ENCODE measurements at places on chromosomes 5 and 9.

DNA sequence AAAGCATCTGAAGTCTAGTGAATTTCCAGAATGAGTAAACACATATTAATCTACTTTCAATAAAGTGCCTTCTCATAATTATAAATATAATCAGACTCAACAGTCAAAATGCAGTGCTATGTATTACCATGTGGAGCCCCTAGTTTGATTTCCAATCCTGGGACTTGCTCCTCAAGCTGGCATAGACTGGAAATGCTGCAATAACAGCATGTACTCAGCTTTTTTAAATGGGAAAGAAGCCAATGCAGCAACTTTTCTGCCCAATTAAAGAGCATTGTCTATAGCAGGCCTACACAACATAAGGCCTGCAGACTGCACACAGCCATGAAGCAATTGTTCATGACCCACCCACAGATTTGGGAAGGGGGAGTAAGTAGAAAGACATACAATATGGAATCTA lies 103.2 kb downstream of the NR2F1-AS1 start:
- no peaks in the 10 kb centered on the region for H3K36me3 ChIP-seq
- H3K27ac ChIP-seq, result no peak overlapping the region
- no peak overlapping the region for H3K4me3 ChIP-seq
- no peaks in the 10 kb centered on the region for H3K4me1 ChIP-seq

DNA sequence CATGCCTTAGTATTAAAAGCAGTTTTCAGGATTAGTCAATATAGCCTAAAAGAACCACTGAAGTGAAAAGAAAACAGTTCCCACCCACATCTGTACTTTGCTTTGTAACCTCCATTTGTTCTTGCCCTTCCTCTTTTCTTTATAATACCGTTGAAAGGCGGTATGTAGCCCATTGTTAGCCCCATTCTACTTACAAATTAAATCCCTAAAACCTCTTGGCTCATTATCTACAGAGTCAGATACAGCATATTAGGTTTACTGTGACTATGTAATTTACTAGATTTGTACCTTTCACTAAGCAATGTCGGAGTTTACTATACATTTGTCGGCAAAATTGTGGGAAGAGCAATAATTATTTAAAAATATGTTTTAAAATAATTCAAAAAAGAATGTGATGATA lies 17.3 kb downstream of the ALDH1A1 start:
- H3K4me1 ChIP-seq, result no peaks in the 10 kb centered on the region
- no peak for DNase-seq
- no peaks in the 10 kb centered on the region for H3K36me3 ChIP-seq
- no peaks in the 10 kb centered on the region for H3K27me3 ChIP-seq
- H3K4me3 ChIP-seq, result no peak overlapping the region
- no peak overlapping the region for H3K27ac ChIP-seq

DNA sequence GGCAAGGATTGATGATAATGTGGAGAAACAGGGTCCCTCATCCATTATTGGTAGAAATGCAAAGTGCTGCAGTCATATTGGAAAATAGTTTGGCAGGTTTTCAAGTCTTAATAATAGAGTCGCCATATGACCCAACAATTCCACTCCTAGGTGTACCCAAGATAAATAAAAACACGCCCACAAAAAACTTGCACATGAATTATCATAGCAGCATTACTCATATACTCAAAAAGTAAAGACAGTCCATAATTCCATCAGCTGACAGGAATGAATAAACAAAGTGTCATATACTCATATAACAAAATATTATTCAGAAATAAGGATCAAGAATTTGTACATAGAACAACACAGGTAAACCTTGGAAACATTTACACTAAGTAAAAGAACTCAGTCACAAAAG lies 242.9 kb upstream of the FTMT start:
- no peak overlapping the region for H3K27ac ChIP-seq
- no peak for DNase-seq
- H3K36me3 ChIP-seq, result no peaks in the 10 kb centered on the region
- no peaks in the 10 kb centered on the region for H3K4me1 ChIP-seq

DNA sequence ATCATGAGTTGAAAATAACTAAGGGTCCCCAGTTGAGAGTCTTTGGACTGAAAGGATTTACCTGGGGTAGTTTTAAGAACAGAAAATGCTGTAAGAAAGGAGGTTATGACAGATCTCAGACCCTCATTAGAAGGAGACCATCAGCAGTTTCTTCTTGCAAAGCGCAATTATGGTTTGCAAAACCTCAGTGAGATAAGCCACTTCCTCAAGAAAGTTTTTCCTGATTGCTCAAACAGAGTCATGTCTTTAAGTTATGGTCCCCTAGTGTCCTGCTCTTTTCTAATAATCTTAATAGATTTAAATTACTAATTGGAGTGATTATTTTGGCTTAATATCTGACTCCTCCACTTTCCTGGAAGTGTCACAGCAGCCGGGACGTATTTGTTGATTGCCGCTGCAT lies 293.2 kb upstream of the KLF4 start:
- no peak overlapping the region for H3K4me3 ChIP-seq
- peaks cover 2% of the 10 kb centered on the region for H3K27me3 ChIP-seq
- H3K4me1 ChIP-seq, result peaks cover 5% of the 10 kb centered on the region
- DNase-seq, result no peak
- H3K36me3 ChIP-seq, result no peaks in the 10 kb centered on the region
- H3K27ac ChIP-seq, result no peak overlapping the region

GRCh38 chr5:132819468-132819867 lies 6.4 kb downstream of the SOWAHA start:
- H3K27me3 ChIP-seq, result peaks cover 4% of the 10 kb centered on the region
- no peaks in the 10 kb centered on the region for H3K36me3 ChIP-seq
- no peaks in the 10 kb centered on the region for H3K4me1 ChIP-seq
- no peak overlapping the region for H3K27ac ChIP-seq
